ENCODE measurements at places on chromosomes 5 and 9. TPM values are rescaled to one million over a fixed set of nuclear protein-coding genes. Genes with fewer than 3 reads are reported as not detected.

NDST1 gene
- polyA plus RNA-seq = 39.4 TPM

HAVCR1 gene
- polyA plus RNA-seq = not detected

IRX1 gene
- polyA plus RNA-seq = not detected

PCDHB2 gene
- 0.67 TPM for polyA plus RNA-seq

GRCh38 chr5:56845277-56845676 lies 29.9 kb downstream of the MAP3K1 start:
- no peak overlapping the region for H3K4me3 ChIP-seq
- H3K36me3 ChIP-seq = no peaks in the 10 kb centered on the region
- no peak overlapping the region for H3K27ac ChIP-seq
- H3K4me1 ChIP-seq = no peaks in the 10 kb centered on the region
- no peak for DNase-seq

DNA sequence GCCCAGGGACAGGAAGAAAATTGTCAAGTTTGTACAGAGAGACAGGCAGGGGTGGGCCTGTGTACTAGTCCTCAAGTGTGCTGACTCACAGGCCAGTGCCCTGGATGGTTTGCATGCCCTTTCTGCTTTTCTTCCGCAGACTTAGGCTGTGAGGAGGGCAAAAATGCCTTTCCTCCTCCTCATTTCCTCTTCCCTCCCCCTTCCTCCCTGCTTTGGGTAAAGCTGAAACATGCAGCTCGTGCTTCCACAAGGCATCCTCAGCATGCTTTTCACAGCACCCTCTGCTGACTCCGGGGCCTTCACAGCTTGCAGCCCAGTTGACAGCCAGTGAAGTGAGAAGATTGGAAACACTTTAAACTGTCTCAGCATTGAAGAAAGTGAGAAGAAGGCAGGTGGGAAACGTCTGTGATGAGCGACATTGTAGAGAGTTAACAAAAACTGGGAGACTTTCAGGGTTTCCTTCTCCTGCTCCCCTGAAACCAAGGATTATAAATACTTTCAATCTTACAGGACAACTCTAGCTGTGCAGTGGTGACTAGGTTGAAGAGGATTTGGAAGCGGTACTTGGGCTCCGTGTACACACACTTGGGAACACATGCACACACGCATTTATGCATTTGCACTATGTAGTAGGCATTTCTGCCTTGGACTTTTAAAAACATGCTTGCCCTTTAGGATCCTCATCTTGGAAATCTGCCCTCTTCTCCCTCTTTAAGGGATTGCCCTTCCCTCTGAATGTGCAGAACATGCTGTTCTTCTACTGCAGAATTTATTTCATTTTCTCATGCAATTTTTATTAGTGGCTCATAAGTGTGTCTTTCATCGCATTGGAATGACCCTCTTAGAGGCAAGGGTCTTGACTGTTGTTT lies 138.8 kb downstream of the GRIA1 start:
- peaks cover 15% of the 10 kb centered on the region for H3K4me1 ChIP-seq
- H3K4me3 ChIP-seq = no peak overlapping the region
- H3K27ac ChIP-seq = no peak overlapping the region
- no peaks in the 10 kb centered on the region for H3K36me3 ChIP-seq
- H3K27me3 ChIP-seq = no peaks in the 10 kb centered on the region

DNA sequence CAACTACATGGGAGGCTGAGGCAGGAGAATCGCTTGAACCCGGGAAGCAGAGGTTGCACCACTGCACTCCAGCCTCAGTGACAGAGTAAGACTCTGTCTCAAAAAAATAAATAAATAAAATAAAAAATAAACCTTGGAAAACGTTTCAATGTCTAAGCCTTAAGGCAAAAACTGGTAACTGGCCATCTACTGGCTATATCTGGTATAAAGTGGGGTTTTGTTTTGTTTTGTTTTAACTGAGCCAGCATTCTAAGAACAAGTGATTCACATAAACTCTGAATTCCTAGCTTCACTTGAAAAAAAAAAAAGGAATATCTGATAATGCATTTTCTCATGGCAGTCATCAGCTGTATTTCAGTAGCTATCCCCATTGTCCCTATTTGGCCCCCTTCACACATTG lies 126.1 kb upstream of the EFNA5 start:
- DNase-seq = no peak
- no peaks in the 10 kb centered on the region for H3K4me1 ChIP-seq
- no peak overlapping the region for H3K27ac ChIP-seq
- H3K36me3 ChIP-seq = no peaks in the 10 kb centered on the region
- H3K4me3 ChIP-seq = no peak overlapping the region

DNA sequence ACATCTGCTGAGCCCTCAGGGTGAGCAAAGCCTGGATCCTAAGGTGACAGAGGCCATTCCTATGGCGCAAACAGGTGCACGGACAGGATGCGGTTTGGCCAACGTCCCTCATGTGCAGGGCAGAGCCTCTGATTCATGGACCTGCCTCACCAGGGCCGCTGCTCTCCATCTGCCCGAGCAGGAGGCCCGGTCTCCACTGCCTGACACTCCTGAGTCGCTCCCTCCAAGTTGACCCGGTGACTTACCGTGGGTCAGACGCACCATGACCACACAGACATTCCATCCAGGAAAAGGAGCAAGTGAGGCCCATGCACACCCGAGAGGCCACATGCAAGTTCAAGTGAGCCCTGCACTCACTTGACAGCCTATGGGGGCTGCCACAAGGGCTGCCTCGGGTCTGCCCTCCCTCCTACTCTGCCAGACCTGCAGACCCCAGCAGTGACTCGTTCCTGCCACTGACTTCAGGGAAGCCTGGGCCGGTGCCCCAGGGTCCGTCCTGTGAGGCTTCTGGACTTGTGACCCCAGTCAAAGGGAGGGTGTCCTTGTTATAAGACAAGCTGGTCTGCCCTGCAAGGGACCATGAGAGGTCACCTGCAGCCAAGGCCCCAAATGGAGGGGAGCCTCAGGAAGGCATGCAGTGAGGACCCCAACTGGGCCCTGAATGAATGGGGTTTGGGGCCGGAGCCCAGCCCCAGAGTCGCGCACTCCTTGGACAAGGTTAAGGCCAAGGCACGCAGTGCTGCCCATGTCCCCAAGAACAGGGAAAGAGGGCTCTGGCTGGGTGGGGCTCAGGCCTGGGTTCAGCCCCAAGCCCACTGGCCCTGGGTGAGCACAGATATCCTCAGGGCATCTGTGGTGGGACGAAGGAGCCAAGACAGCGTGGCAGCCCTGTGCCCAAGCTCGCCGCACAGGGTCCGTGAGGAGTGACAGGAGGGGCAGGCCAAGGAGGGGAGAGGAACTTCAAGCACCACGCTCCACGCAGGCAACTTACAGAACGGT lies 10.1 kb downstream of the BRD3OS start:
- DNase-seq = peak; percentile 53
- peaks cover 59% of the 10 kb centered on the region for H3K36me3 ChIP-seq
- H3K27ac ChIP-seq = no peak overlapping the region
- no peaks in the 10 kb centered on the region for H3K4me1 ChIP-seq
- H3K27me3 ChIP-seq = no peaks in the 10 kb centered on the region

GRCh38 chr5:119290161-119290569 lies 65.7 kb upstream of the TNFAIP8 start:
- peaks cover 4% of the 10 kb centered on the region for H3K4me1 ChIP-seq
- no peaks in the 10 kb centered on the region for H3K27me3 ChIP-seq
- no peak for DNase-seq
- H3K36me3 ChIP-seq = no peaks in the 10 kb centered on the region

- H3K27me3 ChIP-seq = no peaks in the 10 kb centered on the region
- no peak for DNase-seq
- no peak overlapping the region for H3K4me3 ChIP-seq
- H3K36me3 ChIP-seq = no peaks in the 10 kb centered on the region
These were observed 3.9 kb downstream of the TBC1D2 start for GRCh38 chr9:98251551-98251950.

Measured in sigmoid colon (tissue), 7 donors.